ENCODE measurements at places on chromosomes 1 and 21. TPM values are rescaled to one million over a fixed set of nuclear protein-coding genes. Genes with fewer than 3 reads are reported as not detected.
A peak's percentile ranks its signal among the peaks of the same experiment; 100 is the strongest.

- no peak overlapping the region for H3K4me3 ChIP-seq
- DNase-seq, result no peak
These were observed 645.0 kb downstream of the PTPRC start for GRCh38 chr1:199283794-199284193.

- H3K4me1 ChIP-seq, result peaks cover 3% of the 10 kb centered on the region
- no peak within 1 kb of the TSS for H3K4me3 ChIP-seq
- peaks cover 97% of the 10 kb centered on the region for H3K27me3 ChIP-seq
- H3K27ac ChIP-seq, result no peak within 1 kb of the TSS
These were observed at the start of gene ESRRG for GRCh38 chr1:216723274-216723780. Gene ESRRG (minus strand): TSS chr1:216723429. CDS start chr1:216723299, 130 bp downstream.

DNA sequence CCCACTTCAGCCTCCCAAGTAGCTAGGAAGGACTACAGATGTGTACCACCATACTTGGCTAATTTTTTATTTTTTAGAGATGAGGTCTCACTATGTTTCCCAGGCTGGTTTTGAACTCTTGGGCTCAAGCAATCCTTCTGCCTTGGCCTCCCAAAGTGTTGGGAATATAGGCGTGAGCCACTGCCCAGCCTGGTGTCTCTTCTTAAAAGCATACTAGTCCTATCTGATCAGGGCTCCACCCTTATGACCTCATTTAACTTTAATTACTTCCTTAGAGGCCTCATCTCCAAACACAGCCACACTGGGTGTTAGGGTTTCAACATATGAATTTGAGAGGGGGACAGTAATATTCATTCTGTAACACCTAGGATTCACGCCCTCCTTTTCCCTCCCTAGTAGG lies 130.9 kb downstream of the GLIS1 start:
- no peaks in the 10 kb centered on the region for H3K4me1 ChIP-seq
- H3K4me3 ChIP-seq, result no peak overlapping the region
- no peak overlapping the region for H3K27ac ChIP-seq
- DNase-seq, result no peak
- no peaks in the 10 kb centered on the region for H3K36me3 ChIP-seq
- H3K27me3 ChIP-seq, result no peaks in the 10 kb centered on the region

DNA sequence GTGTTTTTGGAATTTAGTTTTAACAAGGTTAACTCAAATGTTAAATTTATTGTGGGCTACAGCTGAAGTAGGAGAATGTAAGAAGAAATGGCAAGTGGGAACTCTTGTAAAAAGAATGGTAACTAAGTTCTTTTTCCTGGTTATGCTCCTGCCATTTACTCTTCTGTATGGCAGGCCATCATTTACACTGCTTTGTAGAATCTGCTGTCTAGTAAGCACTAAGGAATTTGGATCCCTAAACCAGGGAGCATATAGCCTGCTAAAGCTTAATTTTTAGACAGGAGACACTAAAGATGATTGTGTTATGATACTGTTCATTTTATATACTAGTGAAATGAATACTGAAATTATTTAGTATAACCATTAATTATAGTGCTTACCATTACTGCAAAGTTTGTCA lies 85.3 kb downstream of the CAMTA1 start:
- DNase-seq, result no peak
- no peak overlapping the region for H3K27ac ChIP-seq
- no peaks in the 10 kb centered on the region for H3K27me3 ChIP-seq
- no peak overlapping the region for H3K4me3 ChIP-seq

DNA sequence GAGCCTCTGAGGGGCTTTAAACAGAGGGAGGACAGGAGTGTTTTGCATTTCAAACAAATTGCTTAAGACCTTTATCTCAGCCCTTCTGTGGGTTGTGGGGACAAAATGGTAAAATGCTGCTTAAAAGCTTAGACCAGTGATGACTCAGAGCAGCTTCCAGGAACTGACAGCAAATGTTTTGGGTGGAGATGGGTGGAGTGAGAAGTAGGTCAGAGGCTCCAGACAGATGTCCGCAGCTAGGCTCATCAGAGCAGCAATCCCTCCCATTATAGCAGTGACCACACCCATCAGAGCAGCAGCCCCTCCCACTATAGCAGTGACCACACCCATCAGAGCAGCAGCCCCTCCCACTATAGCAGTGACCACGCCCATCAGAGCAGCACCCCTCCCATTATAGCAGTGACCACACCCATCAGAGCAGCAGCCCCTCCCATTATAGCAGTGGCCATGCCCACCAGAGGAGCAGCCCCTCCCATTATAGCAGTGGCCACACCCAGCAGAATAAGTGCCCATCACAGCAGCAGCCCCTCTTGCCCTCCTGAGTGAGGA lies 532.2 kb downstream of the MATN1 start:
- H3K36me3 ChIP-seq, result no peaks in the 10 kb centered on the region
- no peaks in the 10 kb centered on the region for H3K4me1 ChIP-seq
- no peak overlapping the region for H3K4me3 ChIP-seq
- H3K27me3 ChIP-seq, result no peaks in the 10 kb centered on the region
- DNase-seq, result peak; percentile 61
- no peak overlapping the region for H3K27ac ChIP-seq

DNA sequence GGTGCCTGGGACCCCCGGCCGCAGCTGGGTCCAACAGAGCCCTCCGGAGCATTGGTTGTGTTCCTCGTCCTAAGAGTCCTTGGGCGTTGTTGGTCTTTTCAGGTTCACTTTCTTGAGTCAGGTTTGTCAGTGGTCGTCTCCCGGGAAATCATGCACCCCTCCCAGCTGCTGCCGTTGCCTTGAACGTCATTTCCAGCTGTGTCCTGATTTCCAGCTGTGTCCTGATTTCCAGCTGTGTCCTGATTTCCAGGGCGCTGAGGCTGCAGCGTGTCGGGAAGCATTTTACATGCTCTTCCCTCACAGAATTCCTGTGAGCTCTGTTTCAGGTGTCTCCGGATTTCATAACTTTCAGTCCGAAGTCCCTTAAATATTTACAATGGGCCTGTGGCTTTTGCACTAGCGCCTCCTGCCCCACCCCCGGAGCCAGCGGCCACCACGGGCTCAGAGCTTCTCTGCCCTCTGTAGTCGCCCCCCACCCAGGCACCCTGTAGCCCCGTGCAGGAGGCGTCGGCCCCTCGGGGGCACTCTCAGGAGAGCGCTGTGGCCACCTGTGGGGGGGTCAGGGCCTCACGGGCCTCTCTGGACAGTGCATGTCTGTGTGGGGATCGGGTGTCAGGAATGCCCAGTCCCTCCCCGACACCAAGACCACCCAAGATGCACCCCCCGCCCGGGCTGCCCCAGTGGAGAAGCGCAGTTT lies 66.7 kb downstream of the COL18A1 start:
- peak; percentile 62 for DNase-seq
- no peaks in the 10 kb centered on the region for H3K36me3 ChIP-seq
- peak overlapping the region; percentile 57 for H3K27ac ChIP-seq
- H3K27me3 ChIP-seq, result no peaks in the 10 kb centered on the region
- peaks cover 13% of the 10 kb centered on the region for H3K4me1 ChIP-seq
- no peak overlapping the region for H3K4me3 ChIP-seq

DNA sequence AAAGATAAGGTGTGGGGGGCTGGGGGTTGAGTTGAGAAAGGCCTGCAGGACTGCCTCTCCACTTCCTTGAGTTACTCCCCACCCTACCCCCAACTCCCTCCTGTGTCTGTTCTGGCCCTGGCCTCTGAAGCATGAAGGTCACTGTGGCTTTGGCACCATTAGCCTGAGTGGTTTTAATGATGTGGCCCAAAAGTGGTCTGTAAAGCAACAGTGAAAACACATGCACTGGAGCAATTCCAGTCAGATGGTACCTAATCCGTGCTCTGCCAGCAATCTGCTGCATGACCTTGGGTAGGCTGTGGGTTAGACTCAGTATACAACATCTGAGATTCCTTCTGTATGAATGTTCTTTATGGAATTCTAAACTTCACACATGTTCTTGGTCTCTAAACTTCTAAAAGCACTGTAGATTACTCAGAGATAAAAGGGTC lies 86.5 kb upstream of the ATP1A1 start:
- H3K36me3 ChIP-seq, result no peaks in the 10 kb centered on the region
- peaks cover 3% of the 10 kb centered on the region for H3K4me1 ChIP-seq
- no peak overlapping the region for H3K27ac ChIP-seq
- no peaks in the 10 kb centered on the region for H3K27me3 ChIP-seq
- no peak for DNase-seq

GRCh38 chr1:64701071-64701470 lies 43.8 kb upstream of the RAVER2 start:
- no peak for DNase-seq
- H3K27me3 ChIP-seq, result no peaks in the 10 kb centered on the region
- no peaks in the 10 kb centered on the region for H3K4me1 ChIP-seq
- H3K4me3 ChIP-seq, result no peak overlapping the region

DNA sequence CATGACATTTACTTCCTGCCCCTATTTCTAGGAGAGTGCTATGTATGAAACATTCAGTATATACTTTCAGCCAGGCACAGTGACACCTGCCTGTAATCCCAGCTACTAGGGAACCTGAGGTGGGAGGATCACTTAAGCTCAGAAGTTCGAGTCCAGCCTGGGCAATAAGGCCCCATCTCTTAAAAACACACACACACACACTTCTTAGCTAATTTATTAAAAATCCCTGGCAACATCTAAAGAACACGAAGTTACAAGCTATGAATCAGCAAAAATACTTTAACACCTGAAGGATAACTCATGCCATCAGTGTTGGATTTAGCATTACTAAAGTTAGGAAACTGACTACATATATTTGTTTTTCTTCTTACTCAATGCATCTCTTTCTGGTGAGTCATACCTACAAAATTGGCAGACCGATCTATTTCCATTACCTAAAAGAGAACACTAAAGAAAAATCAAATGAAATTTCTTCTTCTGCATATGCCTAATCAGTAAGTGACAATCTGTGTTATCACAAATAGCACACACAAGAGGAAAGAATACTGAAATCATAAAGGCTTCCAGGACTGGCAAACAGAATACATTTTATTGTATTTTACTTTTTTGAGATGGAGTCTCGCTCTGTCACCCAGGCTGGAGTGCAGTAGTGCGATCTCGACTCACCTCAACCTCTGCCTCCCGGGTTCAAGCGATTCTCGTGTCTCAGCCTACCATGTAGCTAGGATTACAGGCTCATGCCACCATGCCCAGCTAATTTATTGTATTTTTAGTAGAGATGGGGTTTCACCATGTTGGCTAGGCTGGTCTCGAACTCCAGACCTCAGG lies 41.4 kb downstream of the RNF115 start:
- no peaks in the 10 kb centered on the region for H3K4me1 ChIP-seq
- no peak overlapping the region for H3K27ac ChIP-seq
- no peak for DNase-seq
- H3K27me3 ChIP-seq, result no peaks in the 10 kb centered on the region
- no peaks in the 10 kb centered on the region for H3K36me3 ChIP-seq
- no peak overlapping the region for H3K4me3 ChIP-seq

DNA sequence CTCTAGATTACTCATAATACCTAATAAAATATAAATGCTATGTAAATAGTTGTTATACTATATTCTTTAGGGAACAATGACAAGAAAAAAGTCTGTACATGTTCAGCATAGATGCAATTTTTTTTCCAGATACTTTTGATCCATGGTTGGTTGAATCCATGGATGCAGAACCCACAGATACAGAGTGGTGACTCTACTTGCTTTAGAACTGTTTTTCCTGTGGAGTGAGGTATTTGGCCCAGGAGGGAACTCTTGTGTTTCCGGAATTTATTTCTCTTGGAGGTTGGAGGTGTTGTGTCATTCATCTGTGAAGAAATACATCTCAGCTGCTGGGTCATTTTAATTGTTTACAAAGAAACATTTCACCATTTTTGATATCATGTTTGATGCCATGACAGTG lies 28.7 kb downstream of the TMEM200B start:
- DNase-seq, result no peak
- no peak overlapping the region for H3K27ac ChIP-seq
- H3K4me1 ChIP-seq, result peaks cover 12% of the 10 kb centered on the region
- H3K27me3 ChIP-seq, result no peaks in the 10 kb centered on the region
- H3K4me3 ChIP-seq, result no peak overlapping the region
- H3K36me3 ChIP-seq, result peaks cover 67% of the 10 kb centered on the region

- H3K27me3 ChIP-seq, result no peaks in the 10 kb centered on the region
- H3K27ac ChIP-seq, result no peak overlapping the region
- DNase-seq, result no peak
- H3K4me1 ChIP-seq, result peaks cover 12% of the 10 kb centered on the region
- H3K4me3 ChIP-seq, result no peak overlapping the region
These were observed 151.9 kb downstream of the CASZ1 start for GRCh38 chr1:10644307-10645128.

GRCh38 chr1:7462617-7463016 lies 308.5 kb upstream of the VAMP3 start:
- no peak overlapping the region for H3K27ac ChIP-seq
- H3K36me3 ChIP-seq, result no peaks in the 10 kb centered on the region
- no peaks in the 10 kb centered on the region for H3K27me3 ChIP-seq
- no peak for DNase-seq
- no peak overlapping the region for H3K4me3 ChIP-seq

GRCh38 chr1:44371206-44371605 lies 16.1 kb upstream of the ERI3 start:
- no peak overlapping the region for H3K4me3 ChIP-seq
- no peaks in the 10 kb centered on the region for H3K27me3 ChIP-seq
- no peaks in the 10 kb centered on the region for H3K4me1 ChIP-seq
- no peaks in the 10 kb centered on the region for H3K36me3 ChIP-seq
- H3K27ac ChIP-seq, result no peak overlapping the region
- DNase-seq, result no peak

- H3K4me3 ChIP-seq, result no peak overlapping the region
- H3K27ac ChIP-seq, result no peak overlapping the region
These were observed 663.7 kb downstream of the ADGRL2 start for GRCh38 chr1:82464362-82465001.

DNA sequence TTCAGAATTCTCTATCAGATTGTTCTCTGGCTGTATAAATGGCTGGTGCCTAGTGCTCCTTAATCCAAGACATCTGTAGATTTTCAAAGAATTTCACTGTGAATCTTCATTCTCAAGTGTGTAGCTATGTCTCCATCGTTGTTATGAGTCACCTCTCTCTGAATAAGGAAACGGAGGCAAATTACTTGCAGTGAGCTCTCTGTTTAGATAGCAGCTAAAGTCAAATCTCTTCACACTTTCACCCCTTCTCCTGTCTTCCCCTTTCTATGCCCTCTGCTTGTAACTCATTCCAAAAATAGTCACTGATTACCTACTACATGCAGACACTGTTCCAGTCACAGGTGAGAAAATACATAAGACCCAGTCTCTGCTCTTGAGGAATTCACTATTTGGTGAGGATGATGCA lies 39.7 kb downstream of the CHML start:
- peak; percentile 8 for DNase-seq
- no peaks in the 10 kb centered on the region for H3K4me1 ChIP-seq
- H3K27ac ChIP-seq, result no peak overlapping the region
- no peaks in the 10 kb centered on the region for H3K27me3 ChIP-seq

KCND3 gene
- not detected for total RNA-seq

LCK gene
- not detected for total RNA-seq
